HuH-7.5 (cell line): ENCODE measurements at places on chromosomes 16 and 17.

DNA sequence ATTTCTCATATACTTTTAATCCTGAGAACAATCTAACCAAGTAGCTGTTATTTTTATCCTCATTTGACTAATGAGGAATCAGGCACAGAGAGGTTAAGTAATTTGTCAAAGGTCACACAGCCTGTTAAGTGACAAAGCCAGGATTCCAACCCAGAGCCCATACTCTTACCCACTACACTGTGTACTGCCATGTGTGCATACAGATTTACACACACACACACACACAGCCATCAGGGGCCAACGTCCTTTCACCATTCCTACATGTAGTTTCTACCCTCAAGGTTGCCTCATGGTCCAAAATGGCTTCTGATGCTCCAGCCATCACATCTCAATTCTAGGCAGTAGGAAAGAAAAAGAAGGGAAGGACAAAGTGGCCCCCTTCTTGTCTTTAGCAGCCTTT, 22.1 kb downstream of the TMEM186 start:
- DNase-seq, result no peak

DNA sequence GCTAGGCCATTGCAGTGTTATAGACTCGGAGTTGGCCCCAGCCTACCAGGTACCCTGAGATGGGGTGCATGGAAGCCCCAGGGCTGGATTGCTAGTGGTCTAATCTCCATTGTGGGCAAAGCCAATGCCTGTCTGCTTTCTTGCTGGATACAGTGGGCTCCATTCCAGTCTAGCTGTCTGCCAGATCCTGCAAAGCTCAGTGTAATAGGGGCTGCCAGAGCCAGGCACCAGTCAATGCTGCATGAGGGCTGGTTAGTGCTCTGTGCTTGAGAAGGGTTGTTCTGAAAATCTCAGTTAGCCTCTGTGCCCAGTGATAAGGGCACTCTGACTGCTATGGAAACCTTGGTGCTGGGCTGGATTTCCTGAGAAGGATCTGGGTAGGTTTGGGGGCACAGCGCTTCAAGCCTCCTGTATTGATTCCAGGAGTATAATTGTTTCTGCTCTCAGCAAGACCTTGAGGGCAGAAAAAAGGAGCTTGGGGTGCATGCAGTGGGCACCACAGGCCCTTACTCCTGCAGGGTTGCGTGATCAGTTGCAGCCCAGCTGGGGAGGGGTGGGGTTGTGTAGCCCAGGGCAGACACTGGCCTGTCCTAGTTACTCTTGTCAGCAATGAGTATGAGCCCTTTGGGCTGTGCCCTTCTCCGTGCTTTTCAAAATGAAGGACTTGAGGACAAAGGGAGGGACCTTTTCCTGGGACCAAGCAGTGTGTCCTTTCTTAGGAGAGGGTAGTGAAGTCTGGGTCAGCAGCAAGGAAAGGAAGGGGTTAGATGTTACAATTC, 19.0 kb downstream of the SMPD3 start:
- no peak for DNase-seq

GRCh38 chr17:34909040-34909439, 52.2 kb downstream of the CCT6B start:
- DNase-seq, result no peak

GRCh38 chr16:68487669-68488068, 39.4 kb upstream of the SMPD3 start:
- DNase-seq, result no peak

- DNase-seq, result no peak
Observed at GRCh38 chr17:78997881-78998280, 11.7 kb downstream of the CANT1 start.

DNA sequence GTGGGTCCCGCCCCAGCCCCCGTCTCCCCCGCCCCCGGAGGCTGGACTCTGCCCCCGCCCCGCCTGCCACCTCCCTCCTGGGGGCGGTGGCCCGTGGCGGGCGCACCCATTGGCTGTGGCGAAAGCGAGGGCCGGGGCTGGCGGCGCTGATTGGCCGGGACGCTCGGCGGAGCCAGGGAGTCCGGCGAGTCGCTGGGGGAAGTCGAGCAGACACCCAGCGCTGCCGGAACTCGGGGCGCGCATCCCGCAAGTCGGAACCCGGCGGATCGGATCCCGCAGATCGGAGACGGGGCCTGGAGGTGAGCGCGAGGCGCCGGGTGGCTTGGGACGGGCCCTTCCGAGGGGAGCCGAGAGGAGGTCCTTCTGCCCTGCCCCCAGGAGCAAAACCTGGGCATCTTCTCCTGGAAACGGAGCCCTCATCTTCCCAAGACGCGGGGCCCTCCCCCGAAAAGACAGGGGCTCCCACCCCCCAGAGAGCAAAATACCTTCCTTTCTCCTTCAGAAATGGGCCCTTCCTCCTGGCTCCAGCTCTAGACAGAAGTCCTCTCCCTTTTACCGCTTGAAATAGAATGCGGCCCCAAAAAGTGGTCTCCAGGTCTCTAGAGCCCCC, at the start of gene ABAT:
ABAT (plus strand) TSS at position 205 of the 610 bp plus-strand sequence. CDS start 61,123 bp downstream, outside the sequence.
- DNase-seq, result peak; percentile 91

- DNase-seq, result no peak
Observed at GRCh38 chr16:50644245-50644644, 36.9 kb downstream of the SNX20 start.

- no peak for DNase-seq
Observed at GRCh38 chr17:43871946-43872690, 25.1 kb downstream of the CD300LG start.

DNA sequence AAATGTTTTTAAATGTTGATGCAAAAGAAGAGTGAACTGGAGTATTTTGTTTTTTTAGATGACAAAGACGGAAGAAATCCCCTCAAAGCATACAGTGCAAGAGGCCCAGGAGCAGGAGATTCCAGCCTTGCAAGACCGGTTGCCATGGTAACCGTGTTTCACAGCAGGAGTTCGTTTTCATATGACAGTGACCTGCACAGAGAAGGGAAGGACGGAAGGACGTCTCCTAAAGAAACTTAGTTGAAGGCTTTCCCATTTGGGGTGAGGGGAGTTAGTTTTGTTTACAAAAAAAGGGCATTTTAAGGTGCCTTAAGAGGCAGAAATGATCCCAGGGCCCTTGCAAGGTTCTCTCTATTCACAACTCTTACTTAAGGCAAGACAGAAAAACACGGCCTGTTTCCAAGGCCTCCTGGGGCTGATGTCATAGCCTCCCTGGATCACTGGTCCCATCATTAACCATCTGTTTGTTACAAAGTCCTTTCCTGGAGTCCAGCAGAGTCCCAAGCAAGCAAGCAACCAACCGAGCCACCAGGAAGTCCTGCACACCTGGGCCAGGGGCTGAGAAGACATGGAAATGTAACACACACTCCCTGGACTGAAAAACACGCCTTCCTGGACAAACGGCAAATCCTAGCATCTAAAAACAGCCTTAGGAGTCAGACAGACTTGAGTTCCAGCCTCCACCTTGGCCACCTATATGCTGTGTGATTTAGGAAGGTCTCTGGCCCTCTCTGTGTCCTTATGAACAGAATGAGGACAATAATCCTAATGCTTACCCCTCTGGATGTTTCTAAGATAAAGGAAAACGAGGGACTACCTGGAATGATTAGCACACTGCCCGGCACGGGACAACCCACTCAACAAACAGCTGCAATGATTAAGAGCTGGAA, 30.3 kb upstream of the RPH3AL start:
- DNase-seq, result no peak

DNA sequence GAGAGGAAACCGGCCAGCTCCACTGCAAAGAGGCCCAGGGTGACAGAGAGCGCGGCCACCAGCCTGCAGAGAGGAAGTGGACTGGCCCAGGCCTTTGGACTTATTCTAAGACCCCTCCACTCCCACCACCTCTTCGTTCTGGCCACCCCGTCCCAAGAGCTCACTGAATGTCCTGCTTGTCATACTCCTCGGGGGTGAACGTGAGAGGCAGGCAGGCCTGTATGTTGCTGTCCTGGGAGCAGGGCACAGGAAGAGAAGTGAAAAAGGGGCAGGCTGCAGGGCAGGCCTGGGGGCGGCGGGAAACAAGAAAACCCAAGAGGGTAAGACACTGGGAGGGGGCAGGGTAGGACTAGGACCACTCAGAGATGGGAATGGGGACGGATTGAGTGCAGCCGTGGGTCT, 384 bp downstream of the TMEM107 start:
- no peak for DNase-seq

- no peak for DNase-seq
Observed at GRCh38 chr17:31819578-31819977, 39.5 kb downstream of the COPRS start.

GRCh38 chr17:74599448-74599939, 7.4 kb upstream of the CD300LD start:
- no peak for DNase-seq

DNA sequence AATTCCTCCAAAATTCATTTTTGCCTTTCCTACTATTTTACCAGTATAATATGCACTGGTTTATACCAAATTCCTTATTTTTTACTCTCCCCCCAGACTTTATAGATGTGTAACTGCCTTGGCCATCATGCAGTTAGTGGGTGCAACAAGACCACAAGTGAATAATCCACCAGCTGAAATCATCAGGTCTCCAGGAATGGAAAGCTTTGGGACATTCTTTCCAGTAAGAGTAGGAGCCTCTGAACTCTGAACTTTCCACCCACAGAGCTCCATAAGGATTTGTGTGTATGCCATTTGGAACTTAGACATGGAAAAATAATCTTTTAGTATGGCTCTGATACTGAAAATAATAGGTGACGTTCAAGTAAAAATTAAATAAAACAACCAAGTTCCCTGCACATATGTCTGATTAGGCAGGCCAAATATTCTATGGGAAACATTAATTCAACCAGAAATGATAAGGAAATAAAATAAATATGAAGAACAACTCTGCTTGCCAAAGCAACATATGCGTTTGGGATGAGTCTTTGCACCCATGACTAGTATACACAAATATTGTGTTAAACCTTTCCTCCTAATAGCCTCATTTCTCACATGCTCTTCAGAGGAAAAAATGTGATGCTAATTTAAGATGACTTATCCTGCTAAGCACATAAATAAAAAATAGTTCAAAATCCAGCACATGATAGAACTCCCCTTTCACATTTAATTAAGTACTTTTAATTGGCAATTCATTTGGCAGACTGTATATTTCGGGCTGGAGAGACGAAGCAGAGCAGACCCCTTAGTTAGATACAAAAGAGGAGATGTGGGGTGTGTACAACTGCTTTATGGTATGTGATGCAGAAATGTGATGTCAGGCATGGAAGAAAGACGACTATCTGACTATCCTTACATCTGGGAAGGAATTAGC, 11.6 kb upstream of the LYRM9 start:
- no peak for DNase-seq

- no peak for DNase-seq
Observed at GRCh38 chr17:79027925-79028491, 4.0 kb downstream of the C1QTNF1 start.

GRCh38 chr17:18962494-18962815, 10.5 kb downstream of the SLC5A10 start:
- DNase-seq, result no peak

DNA sequence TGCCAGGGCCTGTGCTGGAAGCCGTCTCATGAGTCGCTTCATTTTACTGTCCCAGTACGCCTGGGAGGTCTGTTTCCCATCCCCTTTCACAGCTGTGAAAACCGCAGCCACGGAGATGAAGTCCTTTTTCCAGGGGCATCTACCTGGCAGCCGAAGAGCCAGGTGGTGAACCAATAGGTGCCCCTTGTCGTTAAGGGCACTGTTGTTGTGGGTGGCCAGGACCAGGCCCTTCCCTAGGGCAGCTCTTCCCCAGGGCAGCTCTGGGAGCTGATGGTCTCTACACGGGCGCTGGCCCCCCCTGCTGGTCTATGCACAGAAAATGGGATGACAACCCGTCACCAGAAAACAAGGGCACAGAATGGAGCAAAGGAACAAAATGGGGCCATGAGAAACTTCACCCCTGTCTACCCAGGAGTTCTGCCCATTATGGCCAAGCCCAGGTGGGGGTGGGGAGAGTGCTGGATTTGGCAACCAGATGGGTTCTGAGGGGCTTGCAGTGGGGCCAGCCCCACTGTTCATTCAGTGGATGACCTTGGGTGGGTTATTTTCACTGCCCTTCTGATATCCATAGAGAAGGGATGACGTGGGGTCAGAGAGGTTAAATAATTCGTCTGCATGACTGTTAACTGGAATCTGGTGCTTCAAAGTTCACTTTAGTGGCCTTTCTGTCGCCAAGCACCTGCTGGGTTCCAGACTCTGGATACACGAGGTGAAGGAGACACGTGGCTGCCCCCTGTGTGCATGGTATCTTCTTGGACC, 11.5 kb downstream of the RMI2 start:
- peak; percentile 71 for DNase-seq

- no peak for DNase-seq
Observed at GRCh38 chr17:78716814-78717393, 65.2 kb downstream of the CYTH1 start.

GRCh38 chr17:41536741-41537613, 8.9 kb upstream of the KRT19 start:
- DNase-seq, result no peak

- DNase-seq, result no peak
Observed at GRCh38 chr17:73268582-73269328, 7.1 kb upstream of the CPSF4L start.

DNA sequence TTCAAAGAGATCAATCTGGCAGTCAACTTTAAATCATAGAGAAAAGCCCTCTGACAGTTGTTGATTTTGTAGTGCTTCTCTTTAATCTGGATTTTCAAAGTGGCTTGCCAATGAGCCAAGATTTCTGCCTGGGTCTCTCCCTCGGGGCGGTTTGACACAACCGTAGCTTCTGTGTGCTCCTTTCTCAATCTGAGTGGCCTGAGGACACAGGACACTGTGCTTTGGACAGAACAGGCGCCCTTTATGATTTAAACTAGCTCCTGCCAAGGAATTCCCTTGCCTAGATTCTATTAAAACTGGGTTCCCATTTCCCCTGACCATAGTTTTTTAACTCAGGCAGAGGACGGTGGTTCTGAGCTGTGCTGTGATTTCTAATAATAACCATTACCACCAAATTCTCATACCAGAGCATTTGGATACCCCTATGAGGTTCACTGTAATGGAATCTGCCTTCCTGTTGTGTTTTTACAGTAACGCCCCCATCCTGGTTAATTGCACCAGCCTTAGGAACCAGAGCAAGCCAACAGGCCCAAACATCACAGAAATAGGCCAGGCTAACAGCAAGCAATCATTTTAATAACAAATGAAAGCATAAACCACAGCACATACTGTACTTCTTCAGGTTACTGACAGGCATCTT, 4.0 kb downstream of the ZFHX3 start:
- no peak for DNase-seq

DNA sequence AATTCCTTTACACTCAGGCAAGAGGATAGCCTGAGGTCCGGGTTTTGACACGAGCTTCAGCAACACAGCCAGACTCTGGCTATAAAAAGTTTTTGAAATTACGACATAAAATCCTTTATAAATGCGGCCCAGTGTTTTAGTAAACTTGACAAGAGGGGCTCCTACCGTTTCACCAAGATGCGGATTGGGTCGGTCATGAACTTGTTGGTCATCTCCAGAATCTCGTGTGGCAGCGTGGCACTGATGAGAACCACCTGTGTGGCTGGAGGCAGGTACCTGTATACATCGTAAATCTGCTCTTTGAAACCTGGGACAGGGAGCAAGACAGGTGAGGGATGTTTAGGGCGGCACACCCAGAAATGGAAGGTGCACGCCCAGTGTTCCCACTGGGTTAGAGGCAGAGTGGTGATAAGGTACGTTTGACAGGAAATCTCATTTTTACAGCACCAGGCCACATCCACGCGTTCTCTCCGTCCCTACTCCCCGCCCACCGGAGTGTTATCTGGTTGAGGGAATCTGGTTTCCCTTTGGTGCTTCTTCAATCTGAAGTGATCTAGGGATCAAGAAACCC, 8.0 kb downstream of the EIF4A3 start:
- DNase-seq, result no peak
